Kidney (tissue), 22 donors: ENCODE measurements at places on chromosomes 6 and 20.

GRCh38 chr6:105515054-105515453, 112.2 kb upstream of the PREP start:
- no peak for DNase-seq

- DNase-seq = no peak
Measured at GRCh38 chr6:44869321-44869897, 458.7 kb upstream of the RUNX2 start.

GRCh38 chr6:116090251-116090650, 10.4 kb upstream of the NT5DC1 start:
- DNase-seq = no peak

DNA sequence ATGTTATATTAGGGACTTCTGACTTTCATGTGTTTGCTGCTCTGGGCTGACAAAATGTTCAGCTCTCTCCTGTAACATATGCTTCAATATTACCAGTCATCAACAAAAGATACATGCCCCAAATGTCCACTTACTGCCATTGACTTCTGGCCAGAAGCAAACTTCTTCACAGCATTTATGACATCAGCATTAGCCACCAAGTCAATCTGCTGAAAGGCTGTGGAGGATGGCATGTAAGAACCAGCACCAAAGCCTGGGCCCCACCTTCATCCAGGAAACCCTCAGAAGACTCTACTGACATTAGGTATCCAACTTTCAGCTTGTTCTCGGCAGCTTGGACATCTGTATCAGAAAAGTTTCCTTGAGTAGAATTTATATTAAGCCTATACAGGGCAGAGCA, 595.5 kb downstream of the COL12A1 start:
- DNase-seq = no peak

DNA sequence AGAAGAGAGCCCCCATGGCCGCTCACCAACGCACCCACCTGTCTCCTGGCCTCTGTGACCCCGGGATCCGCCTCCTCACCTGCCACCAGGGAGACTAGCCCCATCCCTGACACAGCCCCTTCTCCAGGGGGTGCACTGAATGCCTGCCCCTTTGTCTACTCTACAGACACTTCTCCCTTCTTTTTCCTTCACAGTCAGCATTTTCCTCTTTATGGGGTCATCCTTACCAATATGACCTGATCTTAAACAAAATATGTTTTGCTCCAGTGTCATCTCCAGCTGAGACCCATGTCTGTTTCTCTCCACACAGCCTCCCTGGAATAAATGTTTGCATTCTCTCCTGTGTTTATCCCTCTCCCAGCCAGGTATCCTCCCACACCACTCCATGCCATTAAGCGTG, 14.6 kb upstream of the CCR6 start:
- no peak for DNase-seq

GRCh38 chr6:127291495-127291894, 24.8 kb downstream of the RNF146 start:
- DNase-seq = no peak

- no peak for DNase-seq
Measured at GRCh38 chr6:51112731-51113130, 294.1 kb downstream of the TFAP2B start.

GRCh38 chr20:9491324-9491723, 23.1 kb upstream of the LAMP5 start:
- DNase-seq = no peak

DNA sequence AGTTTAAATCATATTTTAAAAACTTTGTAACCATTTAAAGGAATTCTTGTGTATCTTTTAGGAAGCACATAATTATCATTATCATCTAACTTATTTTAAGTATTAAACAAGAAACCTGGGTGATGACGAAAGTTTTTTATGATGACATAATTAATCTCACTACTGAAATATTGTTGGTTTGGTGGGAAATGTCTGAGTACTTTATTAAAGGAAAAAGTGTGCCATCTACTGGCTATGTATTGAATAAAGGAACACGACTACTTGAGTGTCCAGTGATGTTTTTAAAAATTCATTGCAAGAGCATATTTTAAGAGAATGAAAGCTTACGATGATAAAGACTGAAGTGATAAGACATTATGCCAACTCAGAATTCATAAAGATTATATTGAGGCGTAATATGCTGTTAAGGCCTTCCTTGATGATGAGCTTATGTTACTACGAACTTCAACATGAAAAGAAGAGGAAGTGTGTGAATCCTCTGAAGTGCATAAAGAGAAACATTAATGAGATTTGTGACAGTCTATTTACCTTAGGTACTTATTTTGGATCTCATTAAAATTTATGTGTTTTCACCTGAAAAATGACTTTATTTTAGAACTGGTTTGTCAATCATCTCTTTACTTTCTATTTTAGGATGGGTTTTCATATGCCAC, 12.0 kb upstream of the TRMT11 start:
- DNase-seq = peak; percentile 56

DNA sequence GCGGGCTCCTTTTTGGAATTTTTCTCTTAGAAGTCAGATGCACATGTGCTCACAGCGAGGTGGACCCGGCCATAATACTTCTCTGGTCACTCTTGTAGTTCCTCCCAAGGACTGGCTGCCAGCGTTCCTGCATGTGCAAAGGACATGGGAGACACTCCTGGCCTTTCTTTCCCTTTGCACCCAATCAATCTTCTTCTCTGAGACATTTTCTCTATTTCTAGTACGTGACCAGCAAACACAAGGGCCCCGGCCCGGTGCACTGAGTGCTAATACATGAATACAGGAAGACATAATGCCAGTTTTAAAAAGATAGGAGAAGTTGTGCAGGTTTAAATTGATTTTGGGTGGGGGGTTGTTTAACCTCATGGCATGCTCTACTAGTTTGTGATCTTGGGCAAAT, 233.6 kb downstream of the SMOC2 start:
- no peak for DNase-seq

DNA sequence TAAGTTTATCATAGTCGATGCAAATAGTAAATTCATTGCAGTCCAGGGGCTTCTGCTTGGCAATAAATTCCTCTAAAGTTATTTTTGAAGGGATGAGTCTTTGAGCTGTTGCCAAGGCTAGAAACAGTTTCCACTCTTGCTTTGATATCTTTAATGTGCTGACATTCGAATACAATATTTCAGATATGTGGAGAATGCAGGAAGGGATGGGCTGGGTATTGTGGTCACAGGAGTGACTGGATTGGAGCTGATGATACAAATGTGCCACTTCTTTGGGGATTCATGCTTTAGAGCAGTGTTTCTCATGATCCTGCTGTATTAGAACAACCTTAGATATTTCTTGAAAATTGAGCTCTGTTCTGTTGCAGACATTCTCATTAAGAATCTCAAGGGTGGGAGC, 139.0 kb downstream of the PRDM13 start:
- no peak for DNase-seq

- no peak for DNase-seq
Measured at GRCh38 chr6:7241709-7242645, 71.0 kb downstream of the SSR1 start.

GRCh38 chr20:10502098-10502526, 67.0 kb downstream of the SLX4IP start:
- no peak for DNase-seq

DNA sequence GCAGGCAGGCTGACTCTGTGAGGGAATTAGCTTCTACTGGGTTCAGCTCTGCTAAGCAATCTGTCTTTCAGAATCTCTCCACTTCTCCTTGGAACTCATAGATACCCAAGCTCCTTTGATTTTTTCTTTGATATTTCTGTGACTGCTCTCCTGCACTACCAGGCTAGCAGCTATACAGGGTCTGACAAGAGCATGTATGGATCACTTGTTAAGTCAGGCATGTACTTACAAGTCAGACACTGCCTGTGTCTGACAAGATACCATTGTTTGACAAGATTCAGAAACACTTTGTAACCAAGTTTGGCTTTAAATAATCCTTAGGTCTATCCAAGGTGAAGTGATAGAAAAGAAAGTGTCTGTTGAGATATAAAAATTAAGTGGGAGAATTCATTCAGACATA, 79.5 kb downstream of the SESN1 start:
- no peak for DNase-seq

- peak; percentile 51 for DNase-seq
Measured at GRCh38 chr20:46128310-46129151, 10.4 kb downstream of the CD40 start.

GRCh38 chr6:37021356-37022129, 16.1 kb downstream of the FGD2 start:
- peak; percentile 35 for DNase-seq

DNA sequence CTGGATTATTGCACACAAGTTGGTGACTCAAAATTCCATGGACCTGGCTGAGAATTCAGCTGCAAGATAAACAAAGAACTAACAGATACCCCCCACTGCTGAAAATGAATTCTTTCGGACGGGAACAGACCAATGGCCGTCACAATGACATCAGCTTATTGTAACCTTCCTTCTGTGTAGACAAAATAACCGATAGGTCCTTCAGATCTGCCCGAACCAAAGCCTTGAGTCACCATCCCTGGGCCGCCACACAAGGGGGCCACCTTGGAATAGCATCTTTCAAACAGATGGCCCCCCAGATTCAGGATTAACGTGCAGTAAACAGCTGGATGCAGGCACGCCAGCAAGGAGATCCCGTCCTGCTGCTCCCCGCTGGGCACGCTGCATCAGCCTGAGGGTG, 214.0 kb upstream of the EXOC2 start:
- DNase-seq = no peak

- no peak for DNase-seq
Measured at GRCh38 chr6:150033207-150033771, 8.0 kb upstream of the RAET1L start.

- no peak for DNase-seq
Measured at GRCh38 chr6:156438350-156438923, 338.7 kb upstream of the ARID1B start.

DNA sequence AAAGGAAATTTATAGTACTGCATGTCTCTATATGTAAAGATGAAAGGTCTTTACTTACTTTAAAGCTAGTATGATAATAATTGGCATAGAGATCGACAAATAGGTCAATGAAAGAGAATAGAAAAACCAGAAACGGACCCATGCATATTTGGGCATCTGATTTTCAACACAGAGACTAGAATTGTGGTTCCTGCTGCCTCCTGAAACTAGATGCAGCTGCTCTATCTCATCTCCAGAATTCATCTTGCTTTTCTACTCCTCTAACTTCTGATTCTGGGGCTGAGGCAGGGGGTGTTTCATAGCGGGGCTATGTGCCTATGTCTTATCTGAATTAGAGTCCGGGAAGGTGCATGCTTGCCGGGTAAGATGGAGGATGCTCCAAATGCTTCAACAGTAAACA, 105.9 kb downstream of the ADTRP start:
- DNase-seq = no peak

- DNase-seq = no peak
Measured at GRCh38 chr6:79384845-79385244, 150.4 kb upstream of the HMGN3 start.

GRCh38 chr6:1636971-1637871, 27.5 kb downstream of the FOXC1 start:
- DNase-seq = peak; percentile 52

DNA sequence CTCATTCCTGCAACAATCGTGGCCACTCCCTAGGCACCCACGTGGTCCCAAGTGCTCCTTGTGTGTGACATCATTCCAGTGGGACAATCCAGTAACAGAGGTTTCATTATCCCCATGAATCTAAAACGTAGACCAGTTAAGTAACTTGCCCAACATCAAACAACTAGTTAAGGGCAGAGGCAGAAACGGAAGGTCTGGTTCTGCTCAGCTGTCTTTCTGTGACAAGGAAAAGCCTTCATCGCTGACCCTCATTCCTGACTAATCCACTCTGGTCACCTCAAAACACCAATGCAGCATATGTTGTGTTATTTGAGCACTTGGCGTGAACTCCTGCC, 261.4 kb upstream of the JARID2 start:
- DNase-seq = no peak

GRCh38 chr6:132812255-132812732, 2.1 kb upstream of the RPS12 start:
- no peak for DNase-seq

DNA sequence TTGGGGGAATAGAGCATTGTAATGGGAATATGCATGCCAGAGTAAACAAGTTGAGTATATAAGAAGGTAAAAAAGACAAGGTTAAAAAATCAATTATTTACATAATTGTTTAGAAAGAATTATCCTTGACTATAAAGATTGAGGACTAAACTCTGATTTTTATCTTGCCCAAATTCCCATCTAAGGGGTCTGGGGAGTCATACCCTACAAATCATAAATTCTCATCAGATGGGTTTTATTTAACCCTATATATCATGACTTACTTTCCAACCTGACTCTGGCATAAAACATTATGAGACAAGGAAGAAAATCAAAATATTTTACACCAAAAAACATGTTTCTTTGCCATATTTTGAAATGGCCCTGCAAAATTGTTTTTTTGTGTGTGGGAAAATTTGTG, 12.7 kb downstream of the OR2B2 start:
- no peak for DNase-seq

DNA sequence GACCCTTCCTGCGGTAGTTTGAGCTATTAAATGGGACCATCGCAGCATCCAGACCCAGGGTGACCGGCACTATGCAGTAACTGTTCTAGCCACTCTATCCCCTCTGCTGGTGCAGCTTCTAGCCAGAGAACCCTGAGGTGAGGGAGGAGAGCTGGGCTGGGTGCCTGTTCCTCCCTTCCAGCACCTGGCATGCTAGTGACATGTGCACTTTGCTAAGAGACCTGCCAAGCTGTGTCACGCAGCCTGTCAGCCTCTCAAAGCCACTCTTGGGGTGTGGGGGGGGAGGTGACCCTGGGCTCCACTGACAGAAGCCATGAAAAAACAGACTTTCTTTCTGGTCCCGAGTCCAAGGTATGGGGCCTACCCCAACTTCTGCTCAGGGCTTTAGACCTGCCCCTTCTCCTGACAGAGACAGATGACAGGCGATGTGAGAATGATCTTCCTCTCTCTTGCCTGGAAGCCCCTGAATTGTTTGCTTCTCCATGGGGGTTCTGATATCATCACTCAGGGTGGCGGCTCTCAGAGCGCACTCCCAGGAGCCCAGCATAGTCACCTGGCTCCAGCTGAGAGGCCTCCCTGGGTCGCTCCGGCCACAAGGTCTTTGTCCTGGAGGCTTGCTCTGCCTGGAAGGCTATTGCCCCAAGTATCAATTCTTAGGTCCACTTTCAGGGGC, 47.2 kb upstream of the MLN start:
- no peak for DNase-seq

DNA sequence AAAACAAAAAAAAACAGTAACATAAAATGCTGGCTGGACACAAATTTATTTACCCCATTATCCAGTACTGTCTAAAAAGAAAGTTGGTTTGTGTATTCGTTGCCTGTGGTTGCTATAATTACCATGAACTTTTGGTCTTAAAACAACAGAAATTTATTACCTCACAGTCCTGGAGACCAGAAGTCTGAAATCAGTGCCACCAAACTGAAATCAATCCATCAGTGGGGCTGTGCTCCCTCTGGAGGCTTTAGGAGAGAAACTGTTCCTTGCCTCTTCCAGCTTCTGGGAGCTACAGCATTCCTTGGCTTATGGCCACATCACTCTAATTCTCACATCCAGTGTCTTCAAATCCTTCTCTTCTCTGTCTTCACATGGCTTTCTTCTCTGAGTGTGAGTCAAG, 79.4 kb downstream of the SNX5 start:
- DNase-seq = no peak

GRCh38 chr6:168331058-168331457, 11.5 kb upstream of the DACT2 start:
- DNase-seq = no peak
